ENCODE measurements at places on chromosomes 1 and 21. TPM values are rescaled to one million over a fixed set of nuclear protein-coding genes. Genes with fewer than 3 reads are reported as not detected.

- H3K27ac ChIP-seq: no peak overlapping the region
- no peak for DNase-seq
- no peak overlapping the region for H3K4me3 ChIP-seq
- no peaks in the 10 kb centered on the region for H3K4me1 ChIP-seq
- H3K27me3 ChIP-seq: no peaks in the 10 kb centered on the region
- H3K36me3 ChIP-seq: no peaks in the 10 kb centered on the region
Observed at GRCh38 chr1:178684111-178684510, 40.9 kb upstream of the RALGPS2 start.

GRCh38 chr1:1779320-1779675 is 1.0 kb upstream of the NADK start:
- DNase-seq: no peak
- peaks cover 78% of the 10 kb centered on the region for H3K4me1 ChIP-seq
- H3K36me3 ChIP-seq: no peaks in the 10 kb centered on the region
- H3K4me3 ChIP-seq: peak overlapping the region; percentile 86

DNA sequence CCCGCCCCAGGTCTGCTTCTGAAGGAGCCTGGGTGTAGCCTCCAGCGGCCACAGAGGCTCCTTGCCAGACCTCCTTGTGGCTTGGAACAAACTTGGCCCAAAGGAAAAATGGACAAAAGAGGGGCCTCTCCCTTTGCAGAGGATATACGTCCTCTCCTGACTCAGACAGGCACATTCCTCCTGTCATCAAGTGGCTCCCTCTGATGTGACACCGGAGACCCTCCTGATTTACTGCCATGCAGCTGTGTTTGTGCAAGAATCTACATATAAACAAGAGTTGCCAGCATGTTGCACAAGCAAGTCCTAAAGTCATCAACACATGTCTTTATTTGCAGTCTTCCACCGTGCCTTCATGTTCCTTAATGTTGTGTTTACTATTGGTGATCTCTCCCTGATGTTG is 54.1 kb upstream of the F3 start:
- H3K4me1 ChIP-seq: no peaks in the 10 kb centered on the region
- no peak overlapping the region for H3K4me3 ChIP-seq
- H3K27ac ChIP-seq: no peak overlapping the region
- no peaks in the 10 kb centered on the region for H3K27me3 ChIP-seq
- H3K36me3 ChIP-seq: no peaks in the 10 kb centered on the region
- DNase-seq: no peak

The KRTAP13-2 gene
- not detected for total RNA-seq
